ENCODE measurements at places on chromosomes 16 and 17.

- DNase-seq: no peak
These were observed 95.3 kb upstream of the CRHR1 start for GRCh38 chr17:45688820-45689219.

- no peak for DNase-seq
These were observed 352.1 kb upstream of the HSBP1 start for GRCh38 chr16:83455716-83456115.

DNA sequence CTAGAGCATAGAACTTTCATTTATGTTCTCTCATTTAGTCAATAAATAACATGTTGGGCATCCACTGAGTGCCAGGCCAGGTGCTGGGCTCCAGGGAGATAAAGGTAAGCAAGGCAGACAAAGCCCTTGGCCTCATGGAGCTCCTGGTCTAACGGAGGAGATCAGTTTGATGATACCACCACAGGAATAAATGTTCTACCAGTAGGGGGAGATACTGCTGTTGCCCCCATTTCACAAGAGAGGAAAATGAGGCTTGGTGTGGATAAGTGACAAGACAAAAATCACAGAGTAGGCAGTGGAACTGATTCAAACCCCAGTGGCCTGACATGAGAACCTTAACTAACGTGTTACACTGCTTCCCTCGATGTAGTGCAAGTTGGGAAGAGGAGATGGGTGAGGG lies 80.4 kb upstream of the ERCC4 start:
- no peak for DNase-seq

DNA sequence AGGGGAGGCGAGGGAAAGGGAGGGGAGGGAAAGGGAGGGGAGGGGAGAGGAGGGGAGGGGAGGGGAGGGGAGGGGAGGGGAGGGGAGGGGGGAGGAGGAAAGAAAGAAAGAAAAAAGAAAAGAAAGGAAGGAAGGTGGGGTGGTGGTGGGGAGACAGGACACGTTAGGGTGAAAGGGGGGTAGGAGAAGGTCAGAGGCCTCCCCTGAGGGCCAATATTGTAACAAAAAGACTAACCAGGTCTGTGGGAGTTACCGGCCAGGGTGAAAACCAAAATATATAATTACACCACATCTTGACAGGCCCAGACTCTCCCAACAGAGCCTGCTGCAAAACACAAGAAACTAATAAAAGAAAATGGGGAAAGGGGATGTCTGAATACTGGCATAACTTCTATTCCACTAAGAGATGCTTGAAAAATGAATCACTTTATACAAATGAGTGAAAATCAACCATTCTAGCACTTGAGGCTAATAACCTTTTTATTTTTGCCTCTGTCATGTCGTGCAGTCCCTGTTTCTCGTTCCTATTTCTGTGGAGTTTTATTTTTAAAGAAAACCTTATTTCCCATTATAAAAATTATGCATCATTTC lies 10.0 kb downstream of the WDR45B start:
- DNase-seq: no peak

GRCh38 chr16:3282103-3282729 lies 1.1 kb upstream of the ZNF263 start:
- DNase-seq: no peak

Measured in activated T-cell treated with anti-CD3 and anti-CD28 coated beads, Interleukin-2, amount 50 U/mL, for 1 hour (primary cell).